ENCODE measurements at places on chromosomes 13 and 19.

GRCh38 chr19:49427855-49428546, 2.8 kb downstream of the GFY start:
- DNase-seq = no peak

DNA sequence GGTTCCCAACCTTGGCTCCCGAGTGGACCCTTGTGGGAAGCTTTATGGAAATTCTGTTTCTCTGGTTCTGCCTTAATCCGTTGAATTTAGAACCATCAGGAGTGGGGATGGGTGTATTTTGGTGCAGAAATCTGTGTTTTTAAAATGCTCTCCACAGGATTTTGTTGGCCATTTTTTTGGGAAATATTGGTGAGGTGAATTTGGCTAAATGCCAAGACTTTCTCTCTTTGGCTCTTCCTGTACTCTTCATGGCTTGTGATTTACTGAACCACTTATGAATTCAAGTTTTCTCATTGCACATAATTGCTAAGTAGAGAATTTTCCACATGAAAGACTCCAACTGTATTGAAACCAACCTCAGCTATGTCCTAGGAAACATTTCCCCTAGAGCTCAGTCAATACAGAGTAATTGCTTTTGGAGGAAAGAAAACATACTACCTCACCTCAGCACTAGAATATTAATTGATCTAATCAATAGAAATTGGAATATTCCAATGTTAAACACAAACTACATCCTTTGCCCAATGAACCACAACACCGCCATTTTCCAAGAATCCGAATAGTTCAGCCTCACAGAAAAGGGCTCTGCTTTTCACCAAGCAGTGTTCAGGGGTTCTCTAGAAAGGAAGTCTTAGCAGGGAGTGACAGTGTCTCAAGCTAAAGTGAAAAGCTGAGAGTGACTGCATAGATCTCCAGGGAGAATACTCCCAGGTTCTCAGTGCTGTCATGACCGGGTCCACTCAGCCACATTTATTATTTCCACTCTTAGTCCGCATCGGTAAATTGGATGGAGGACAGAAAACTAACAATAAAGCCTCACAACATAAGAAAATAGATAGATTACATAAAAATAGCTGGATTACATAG, 60.3 kb downstream of the ERCC5 start:
- no peak for DNase-seq

GRCh38 chr13:85186356-85187045, 612.7 kb downstream of the SLITRK6 start:
- DNase-seq = no peak

DNA sequence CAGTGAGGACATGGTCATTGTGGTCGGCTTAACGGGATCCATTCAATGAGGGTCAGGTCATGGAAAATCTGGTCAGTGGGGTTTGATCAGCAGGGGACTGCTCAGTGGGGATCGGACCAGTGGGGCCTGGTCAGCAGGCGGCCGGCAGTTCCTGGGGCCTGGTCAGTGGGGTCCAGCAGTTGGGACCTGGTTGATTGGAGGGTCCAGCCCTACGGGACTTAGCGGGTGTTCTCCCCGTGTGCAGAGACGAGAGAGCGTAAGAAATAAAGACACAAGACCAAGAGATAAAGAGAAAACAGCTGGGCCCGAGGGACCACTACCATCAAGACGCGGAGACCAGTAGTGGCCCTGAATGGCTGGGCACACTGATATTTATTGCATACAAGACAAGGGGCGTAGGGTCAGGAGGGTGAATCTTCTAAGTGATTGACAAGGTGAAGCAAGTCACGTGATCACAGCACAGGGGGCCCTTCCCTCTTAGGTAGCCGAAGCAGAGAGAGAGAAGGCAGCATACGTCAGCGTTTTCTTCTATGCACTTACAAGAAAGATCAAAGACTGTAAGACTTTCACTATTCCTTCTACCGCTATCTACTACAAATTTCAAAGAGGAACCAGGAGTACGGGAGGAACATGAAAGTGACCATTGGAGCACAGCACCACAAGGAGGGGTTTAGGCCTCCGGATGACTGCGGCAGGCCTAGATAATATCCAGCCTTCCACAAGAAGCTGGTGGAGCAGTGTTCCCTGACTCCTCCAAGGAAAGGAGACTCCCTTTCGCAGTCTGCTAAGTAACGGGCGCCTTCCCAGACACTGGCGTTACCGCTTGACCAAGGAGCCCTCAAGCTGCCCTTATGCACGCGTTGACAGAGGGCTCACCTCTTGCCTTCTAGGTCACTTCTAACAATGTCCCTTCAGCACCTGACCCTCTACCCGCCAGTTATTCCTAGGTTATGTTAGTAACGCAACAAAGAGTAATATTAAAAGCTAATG, 62.1 kb upstream of the TPM4 start:
- no peak for DNase-seq

DNA sequence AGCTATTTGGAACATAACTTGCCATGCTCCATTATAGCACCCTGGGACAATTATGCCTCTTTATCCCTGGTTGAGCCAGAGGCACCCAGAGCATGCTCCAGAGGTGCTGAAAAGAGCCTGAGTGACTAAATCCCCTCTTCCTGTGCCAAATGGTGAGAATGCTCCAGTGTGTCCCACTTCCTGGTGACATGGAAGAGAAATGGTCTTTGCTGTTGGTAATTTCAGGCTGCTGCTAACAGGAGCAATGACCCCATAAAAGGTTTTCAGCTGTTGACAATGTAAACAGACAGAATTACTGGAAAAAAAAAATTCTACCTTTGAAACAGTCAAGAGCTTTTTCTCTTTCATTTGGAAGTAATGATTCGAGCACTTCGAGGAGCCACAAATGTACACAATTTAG, 341.8 kb downstream of the FGF9 start:
- no peak for DNase-seq

DNA sequence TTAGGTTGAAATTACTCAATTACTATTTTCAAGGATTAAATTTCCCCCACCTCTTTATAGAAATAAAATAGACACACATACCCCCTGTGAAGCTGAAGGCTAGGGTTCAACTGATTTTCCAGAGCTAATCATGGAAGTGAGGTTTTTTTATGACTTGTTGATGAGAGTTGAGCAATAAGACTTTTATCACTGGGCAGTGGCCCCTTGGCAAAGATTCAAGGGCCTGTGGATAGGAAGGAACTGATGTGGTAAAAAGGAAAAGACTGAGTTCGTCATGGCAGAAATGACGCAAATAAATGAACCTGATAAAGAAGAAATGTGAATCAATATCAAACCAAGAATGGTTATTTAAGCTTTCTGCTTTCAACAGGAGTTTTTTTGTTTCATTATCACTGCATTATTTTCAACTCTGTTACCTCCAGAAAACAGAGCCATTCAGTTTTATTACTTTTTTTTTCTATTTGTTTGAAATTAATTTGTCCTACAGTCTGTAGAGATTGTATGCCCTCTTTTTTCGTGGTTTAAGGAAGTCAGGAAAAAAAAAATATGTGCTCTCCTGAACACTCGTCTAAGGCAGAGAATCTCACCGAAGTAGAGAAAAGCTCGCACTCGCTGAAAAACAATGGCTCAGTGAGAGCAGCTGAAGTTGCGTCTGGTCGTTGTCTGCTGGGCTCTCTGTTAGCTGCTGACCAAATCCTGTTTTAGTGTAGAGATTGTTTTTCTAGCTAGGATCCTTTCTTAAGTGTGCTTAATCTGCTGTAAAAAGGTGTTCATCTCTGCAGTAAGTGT, 38.9 kb downstream of the STOML3 start:
- no peak for DNase-seq

DNA sequence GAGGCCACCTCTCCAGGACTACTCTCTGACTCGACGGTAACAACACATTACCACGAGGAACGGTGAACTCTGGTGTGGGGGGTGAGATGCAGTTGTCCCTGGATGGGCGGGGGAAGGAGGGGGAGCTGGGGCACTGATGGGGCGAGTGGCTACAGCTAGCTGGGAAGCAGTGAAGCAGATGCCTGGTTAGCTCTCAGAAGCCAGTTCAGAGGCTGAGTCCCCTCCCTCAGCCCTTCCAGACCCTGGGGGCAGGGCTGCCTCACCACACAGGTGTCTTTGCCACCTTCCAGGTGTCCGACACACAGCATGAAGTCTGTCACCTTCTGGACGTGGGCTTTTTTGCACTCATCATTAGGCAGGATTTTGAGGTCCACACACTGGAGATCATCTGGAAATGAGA, 4.0 kb downstream of the KLK1 start:
- DNase-seq = no peak

DNA sequence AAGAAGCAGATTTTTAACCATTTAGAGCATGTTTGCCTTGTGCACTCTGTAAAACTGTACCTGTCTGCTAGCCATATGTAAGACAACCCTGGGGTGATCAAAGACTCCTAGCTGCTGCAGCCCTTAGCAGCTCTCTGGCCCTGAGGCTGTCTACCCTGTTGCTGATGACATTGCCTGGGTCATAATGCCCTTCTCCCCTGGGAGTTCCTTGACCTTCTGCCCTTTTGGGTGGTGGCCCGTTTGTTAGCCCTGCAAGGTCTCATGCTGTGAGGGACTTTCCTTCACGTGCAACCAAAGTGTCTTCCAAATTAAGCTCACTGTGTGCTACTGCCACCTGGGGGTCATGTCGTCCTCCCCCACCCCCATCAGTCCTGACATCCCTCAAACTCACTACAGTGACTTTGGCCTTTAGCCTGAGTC, 7.4 kb downstream of the GPC6 start:
- DNase-seq = no peak

DNA sequence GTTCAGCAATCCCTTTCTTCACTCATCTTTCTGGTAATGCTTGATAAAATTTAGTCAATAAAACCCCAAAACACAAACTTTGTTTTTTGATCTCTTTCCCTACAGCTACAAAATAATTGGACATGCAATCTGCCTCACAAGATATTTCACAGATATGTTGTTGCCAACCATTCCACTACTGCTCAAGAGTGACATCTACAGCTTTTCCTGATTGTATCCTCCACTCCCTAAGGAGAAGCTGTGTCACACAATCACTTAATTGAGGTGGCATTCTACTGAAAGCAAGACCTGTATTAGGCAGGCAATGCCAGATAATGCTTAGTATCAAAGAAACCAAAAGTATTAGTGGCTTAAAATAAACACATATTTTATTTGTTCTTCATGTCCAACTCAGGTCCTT, 1646.2 kb upstream of the SPRY2 start:
- no peak for DNase-seq

DNA sequence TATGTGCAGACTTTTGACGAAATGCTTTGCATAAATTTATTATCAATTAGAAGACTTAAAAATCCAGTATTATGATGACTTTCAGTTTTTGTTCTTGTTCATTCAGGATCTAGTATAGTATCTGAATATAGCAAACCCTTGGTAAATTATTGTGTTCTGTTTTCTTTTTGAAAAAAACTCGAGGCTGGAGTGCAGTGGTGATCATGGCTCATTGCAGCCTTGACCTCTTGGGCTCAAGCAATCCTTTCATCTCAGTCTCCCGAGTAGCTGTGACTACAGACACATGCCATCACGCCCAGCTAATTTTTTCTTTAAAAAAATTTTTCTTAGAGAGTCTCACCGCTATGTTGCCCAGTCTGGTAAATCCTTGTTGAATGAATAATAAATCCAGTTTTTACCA, 4.6 kb downstream of the FARP1 start:
- DNase-seq = no peak

GRCh38 chr13:97124915-97125809, 97.0 kb upstream of the MBNL2 start:
- no peak for DNase-seq

DNA sequence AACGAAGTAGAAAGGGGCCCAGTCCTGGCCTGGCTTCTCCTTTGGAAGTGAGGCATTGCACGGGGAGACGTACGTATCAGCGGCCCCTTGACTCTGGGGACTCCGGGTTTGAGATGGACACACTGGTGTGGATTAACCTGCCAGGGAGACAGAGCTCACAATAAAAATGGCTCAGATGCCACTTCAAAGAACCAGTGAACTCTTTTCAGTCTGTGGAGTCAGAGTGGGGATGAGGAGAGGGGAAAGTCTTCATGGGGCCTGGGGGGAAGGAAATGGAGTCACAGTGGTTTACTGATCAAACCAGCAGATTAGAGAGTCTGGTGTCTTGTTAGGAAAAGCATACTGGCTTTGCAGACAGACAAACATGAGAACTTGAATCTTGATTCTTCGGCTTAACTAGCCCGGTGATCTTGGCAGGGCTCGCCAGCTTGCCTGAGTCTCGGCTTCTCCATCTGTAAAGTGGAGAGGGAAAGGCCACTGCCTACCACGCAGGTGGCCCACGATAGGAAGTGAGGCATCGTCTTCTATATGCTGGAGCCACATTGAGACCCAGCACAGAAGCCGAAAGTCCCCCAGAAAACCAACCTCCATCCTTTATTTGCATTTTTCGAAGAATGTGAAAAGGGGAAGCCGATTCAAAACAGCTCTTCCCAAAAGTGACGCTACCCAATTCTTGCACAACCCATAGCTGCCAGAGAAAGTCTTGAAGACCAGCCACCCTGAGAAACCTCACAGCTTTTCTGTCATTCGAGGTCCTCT, at the start of gene FFAR1:
TSS of gene FFAR1 (plus strand) at position 732 of the 759 bp plus-strand sequence. CDS start 3,650 bp downstream, outside the sequence.
- DNase-seq = no peak

DNA sequence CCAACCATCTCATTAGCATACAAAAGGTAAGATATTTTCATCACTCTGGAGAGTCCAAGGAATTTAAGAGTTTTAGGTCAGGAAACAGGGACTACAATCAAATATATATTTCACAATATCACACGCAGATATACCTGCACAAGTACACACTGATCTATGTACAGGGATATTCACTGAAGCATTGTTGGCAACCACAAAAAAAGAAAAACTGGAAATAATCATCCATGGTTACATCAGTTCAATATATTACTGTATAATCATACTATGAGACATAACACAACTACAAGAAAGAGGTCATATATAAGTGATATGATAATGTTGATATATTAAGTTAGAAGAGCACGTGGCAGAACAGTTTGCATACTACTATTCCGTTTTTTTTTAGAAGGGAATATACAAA, 2.2 kb upstream of the SERP2 start:
- no peak for DNase-seq

- DNase-seq = no peak
Measured at GRCh38 chr19:16957151-16957701, 68.4 kb downstream of the F2RL3 start.

GRCh38 chr19:55287361-55288079, 3.7 kb downstream of the BRSK1 start:
- no peak for DNase-seq

- no peak for DNase-seq
Measured at GRCh38 chr13:87459419-87459818, 211.8 kb upstream of the SLITRK5 start.

- DNase-seq = no peak
Measured at GRCh38 chr13:95552208-95552538, 347 bp upstream of the CLDN10 start.

- no peak for DNase-seq
Measured at GRCh38 chr19:19510432-19510831, 4.9 kb downstream of the TSSK6 start.

All from CD8-positive, alpha-beta memory T cell (primary cell).